ENCODE measurements at places on chromosomes 16 and 17. TPM values are rescaled to one million over a fixed set of nuclear protein-coding genes. Genes with fewer than 3 reads are reported as not detected.

GRCh38 chr17:34626121-34626681, 46.8 kb downstream of the TMEM132E start:
- no peak for ATAC-seq

GRCh38 chr16:27531826-27532800, 17.6 kb downstream of the GTF3C1 start:
- no peak for ATAC-seq

- ATAC-seq = peak; percentile 89
These were observed at the start of gene CHD3 for GRCh38 chr17:7888184-7888920. Gene CHD3 (plus strand): TSS chr17:7888789. CDS start chr17:7889001, 212 bp downstream.

Gene AXIN2
- total RNA-seq = 3.1 TPM

- no peak for ATAC-seq
These were observed 14.4 kb upstream of the FBXO47 start for GRCh38 chr17:38981636-38982035.

GRCh38 chr17:50049636-50050035, 6.3 kb upstream of the ITGA3 start:
- ATAC-seq = no peak

DNA sequence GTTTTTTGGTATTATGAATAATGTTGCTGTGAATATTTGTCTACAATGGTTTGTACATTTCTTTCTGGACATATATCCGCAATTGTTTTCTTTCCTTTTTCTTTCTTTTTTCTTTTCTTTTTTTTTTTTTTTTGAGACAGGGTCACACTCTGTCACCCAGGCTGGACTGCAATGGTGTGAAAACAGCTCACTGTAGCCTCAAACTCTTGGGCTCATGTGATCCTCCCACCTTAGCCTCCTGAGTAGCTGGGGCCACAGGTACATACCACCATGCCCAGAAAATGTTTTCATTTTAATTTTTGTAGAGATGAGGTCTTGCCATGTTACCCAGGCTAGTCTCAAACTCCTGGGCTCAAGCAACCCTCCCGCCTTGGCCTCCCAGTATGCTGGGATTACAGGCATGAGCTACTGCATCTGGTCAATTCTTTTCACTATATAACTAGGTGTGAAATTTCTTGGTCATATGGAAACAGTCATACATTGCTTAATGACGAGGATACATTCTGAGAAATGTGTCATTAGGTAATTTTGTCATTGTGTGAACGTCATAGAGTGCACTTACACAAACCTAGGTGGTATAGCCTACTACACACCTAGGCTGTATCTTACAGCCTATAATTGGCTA, 15.2 kb downstream of the IL21R start:
- ATAC-seq = no peak
